ENCODE measurements at places on chromosomes 3 and 15.

DNA sequence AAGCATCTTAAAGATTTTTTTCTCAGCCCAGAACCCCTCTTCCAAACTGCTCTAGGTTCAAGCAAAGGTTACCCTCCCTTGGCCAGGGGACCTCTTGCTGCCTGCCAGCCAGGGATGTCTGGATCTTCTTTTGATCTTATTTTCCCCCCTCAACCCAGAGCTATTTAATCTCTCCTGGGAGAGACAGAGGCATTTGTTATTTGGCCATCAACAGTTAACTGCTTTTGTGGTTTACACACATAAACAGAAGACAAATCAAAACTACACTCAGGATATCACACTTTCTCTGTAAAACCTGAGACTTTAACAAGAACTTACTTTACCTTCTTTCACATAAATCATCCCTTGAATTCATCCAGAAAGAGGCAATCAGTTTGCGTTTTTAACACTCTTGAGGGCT is 272.5 kb downstream of the THSD4 start:
- no peak for DNase-seq

DNA sequence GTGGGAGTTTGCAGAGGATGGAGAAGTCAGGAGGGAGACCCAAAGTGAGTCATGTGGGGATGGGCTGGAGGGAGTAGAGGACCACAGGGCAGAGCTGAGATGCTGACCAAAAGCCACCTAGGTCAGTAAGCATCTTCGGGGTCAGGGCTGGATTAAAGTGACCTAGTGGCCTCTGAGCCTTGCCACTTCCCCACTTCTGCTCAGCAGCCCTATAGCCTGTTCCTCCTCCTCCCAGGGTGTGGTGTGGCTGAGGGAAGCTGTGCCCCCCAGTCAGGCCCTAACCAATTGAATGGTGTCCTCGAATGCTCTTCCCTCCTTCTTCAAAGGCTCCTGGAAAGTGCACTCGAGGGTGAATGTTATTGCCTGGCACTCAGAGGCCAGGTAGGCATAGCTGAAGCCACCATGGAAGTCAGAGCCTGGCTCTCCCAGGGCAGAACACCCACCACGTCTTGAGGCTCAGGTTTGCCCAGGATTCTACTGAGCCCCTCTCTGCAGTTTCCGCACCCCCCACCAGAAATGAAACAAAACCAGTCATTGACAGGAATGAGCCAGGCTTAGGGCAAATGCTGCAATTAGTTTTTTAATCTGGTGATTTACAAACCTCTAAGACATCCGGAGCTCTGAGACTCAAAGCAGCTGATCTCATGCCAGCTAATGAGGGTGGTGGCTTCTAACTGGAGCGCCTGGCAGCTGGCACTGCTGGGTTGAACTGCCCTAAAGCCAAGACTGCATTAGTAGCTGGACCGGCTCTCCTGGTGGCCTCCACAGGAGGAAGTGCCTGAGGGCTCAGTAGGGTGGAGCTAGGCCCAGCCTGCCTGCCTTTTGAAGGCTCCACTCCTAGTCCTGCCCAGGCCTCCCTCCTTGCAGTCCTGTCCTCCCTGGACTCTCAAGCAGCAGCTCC is 26.0 kb upstream of the VIPR1 start:
- DNase-seq: no peak

DNA sequence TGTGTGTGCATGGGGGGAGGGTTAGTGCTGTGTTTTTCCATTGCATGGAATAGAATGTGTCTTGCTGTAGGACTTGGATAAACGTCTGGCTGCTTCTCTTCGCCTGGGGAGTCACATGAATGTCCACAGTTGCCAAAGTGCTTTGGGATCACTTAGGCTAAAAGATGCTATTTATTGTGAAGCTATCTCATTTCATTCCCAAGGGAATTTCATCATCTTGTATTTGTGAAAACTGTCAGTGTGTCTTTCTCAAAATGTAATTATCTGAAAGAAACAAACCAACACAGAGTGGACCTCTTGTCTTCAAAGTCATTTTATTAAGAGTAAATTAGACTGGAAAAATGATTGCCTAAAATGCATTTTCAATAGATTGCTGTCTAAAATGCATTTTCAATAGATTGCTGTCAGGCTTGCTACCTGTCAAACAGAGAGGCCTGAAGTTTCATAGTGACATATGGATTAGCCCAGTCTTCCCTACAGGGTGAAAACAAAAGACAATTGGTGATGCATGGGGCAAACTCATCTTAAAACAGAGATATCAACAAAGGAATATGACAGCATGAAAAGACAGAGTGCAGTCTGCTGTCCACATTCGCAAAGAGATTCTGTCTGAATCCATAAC is 117.1 kb upstream of the GOLIM4 start:
- DNase-seq: no peak

DNA sequence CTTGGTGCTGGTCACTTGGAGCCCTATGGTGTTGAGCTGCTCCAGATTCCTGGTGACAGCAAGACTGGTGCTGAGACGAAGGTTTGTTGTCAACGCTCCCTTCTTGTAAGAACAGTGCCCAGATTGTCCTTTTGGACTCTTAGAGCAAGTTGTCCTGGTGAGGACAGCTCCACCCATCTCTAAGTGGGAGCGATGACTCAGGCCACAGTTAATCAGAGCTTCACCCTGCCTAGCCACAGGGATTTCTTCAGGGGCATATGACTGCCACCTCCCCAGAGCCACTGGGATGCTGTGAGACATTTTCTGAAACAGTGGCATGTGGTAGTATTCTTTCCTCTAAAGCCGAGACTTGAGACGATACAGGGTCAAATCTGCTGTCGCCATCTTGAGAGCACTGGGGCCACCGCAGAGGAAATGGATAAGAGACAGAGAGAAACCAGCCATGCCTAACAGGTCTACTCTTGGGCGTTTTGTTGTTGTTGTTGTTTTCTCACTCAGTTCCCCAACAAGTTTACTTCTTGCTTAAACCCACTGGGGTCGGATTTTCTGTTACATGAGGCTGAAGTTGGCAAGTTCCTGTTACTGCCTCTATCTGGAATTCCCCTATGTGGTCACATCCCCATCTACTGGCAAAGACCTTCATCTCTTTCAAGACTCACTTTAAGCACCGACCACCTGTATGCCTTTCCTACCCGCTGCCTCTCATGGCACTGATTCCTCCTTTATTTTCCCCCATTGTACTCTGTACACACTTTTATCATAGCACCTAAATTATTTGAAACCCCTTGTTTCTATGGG is 16.0 kb upstream of the PCOLCE2 start:
- no peak for DNase-seq

- no peak for DNase-seq
These were observed 1.6 kb downstream of the BDH1 start for GRCh38 chr3:197554196-197554561.

GRCh38 chr3:169867584-169868210 is 2.0 kb downstream of the LRRC31 start:
- no peak for DNase-seq

DNA sequence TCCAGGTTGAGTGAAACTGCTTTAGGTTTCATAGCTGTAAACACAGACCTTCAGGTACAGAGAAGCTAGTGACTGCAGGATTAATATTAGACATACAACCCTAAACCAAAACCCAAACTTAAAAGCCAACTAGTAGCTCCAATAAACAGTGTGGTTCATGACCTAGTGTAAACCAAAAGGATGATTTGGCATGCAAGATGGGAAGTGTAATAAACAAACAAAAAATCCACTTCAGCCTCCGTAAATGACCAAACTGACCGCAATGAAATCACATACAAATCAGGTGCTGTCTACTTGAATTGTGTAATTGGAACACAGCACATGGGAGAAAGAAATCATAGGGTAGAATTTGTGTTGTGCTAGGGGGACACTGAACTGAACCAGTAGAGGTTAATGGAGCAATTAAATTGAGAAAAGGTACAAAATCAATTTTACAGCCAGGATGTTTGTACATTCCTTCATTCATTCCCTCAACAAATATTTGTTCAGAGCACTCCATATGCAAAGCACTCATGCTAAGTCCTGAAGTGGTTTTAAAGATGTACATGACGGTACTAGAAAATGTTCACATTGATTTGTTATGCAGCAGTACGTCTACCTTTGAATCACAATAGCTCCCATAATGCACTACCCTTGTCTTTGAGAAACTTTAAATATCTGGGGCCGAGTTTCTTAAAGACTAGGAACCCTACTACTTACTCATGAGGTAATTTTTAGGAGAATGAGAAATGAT is 21.4 kb upstream of the CHST2 start:
- no peak for DNase-seq

- DNase-seq: no peak
These were observed 238.9 kb downstream of the SUCLG2 start for GRCh38 chr3:67415511-67415910.

- no peak for DNase-seq
These were observed 21.1 kb downstream of the NRROS start for GRCh38 chr3:196660381-196661166.

DNA sequence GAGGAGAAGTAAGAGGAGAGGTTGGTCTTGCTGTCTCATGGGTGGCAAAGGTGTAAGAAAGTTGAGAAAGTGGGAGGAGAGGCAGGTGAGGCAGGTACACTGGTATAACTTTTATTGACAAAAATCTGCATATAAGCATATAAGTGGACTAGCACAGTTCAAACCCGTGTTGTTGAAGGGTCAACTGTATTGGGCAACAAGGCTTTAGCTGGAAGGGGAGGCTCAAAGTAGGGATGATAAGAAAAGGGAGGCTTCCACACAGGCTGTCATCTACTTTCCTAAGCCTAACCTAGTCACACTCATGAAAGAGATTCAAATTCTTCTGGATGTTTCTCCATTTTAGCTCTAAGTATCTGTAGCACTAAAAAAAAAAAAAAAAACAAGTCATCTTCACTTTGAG is 188.1 kb upstream of the SEMA6D start:
- DNase-seq: no peak

DNA sequence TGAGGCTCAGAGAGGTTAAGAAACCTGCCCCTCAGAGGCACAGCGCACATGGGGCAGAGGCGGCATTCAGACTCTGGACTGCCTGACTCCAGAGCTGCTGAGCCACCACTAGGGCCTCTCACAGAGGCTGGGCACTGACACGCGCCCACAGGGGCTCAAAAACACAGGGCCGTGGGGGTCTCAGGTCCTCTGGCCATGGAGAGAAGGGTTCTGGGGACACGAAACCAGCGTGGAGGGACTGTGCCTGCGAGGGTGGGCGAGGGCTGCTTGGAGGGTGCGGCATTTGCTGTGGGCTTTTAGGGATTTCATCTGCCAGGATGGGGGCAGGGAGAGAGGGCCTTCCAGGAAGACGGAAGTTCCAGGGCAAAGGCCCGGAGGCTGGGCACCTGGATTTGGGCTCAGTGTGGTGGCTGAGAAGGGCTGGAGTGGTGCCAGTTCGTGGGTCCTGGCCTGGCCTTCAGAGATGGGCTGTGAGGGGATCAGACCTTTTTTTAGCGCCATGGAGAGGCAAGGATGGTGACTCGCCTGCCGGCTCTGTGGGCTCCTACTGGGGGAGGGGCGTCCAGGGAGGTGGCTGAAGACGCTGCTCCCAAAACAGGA is 69.6 kb downstream of the EFCAB12 start:
- no peak for DNase-seq

DNA sequence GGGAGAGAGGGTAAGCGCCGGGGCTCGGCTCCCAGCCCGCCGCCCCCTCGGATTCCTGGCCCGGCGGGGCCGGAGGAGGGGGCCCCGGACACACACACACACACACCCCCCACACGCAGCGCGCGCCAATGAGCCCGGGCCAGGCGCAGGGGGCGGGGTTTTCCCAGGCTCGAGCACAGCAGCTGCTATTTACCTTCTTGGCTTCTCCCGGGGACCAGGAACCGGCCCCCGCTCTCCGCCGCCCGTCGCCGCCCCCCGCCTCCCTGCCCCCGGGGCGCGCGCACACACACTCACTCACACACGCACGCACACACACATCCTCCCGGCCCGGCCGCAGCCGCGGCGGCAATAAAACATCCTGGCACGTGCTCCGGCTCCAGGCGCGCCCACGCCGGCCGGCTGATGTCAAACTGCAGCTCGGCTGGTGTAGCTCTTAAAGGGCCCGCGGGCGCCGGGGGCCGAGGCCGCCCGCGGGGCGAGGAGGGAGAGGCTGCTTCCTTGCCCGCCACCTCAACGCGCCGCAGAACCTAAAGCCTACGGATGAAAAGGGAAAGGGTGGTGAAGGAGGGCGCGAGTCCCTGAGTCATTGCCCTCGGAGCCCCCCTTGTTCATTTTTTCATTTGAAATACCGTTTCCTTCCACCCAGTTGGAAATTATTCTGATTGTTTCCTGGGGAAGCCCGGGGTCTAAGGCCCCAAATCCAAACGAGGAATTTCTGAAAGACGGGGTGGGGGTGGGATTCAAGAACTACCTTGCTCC is 1.0 kb upstream of the HES1 start:
- peak; percentile 67 for DNase-seq

DNA sequence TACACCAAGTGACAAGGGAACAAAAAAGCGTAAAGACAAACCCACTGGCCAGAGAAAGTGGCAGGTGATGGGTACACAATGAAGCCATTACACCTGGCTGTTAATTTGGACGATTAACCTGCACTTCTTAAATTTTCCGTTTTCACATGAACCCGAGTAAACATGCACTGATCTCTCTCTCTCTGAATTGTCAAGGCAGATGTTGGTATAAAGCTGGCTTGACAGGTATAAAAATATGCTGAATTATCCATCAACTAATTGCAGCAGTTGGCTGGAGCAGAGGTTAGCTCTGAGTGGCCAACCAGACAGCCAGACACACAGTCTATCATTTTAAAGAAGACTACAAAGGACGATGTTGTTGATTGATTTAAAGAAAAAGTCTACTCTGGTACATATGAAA is 561.7 kb upstream of the ALCAM start:
- DNase-seq: no peak

GRCh38 chr15:52683580-52683979 is 4.4 kb upstream of the ATOSA start:
- DNase-seq: no peak

DNA sequence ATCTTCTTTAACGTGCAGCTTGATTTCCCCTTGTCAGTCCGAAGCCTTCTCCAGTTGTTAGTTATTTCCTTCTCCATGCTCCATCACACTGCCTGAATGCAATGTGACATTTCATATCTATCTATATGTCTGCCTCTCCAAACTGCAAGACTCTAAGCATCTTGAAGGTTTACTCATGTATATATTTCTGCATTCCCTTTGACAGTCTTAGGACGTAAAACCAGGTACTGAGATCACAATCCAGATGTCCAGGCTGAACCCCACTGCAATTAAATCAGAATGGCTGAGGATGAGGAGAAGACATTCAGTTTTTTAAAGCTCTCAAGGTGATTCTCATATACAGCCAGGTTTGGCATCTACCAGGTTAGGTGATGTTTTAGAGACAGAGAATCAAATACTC is 6.1 kb upstream of the SATB1 start:
- DNase-seq: no peak

GRCh38 chr3:128352326-128352725 is 114.4 kb downstream of the DNAJB8 start:
- DNase-seq: no peak

- no peak for DNase-seq
These were observed 472.9 kb upstream of the CBLB start for GRCh38 chr3:106341586-106342162.

All from stimulated activated CD8-positive, alpha-beta memory T cell treated with anti-CD3 and anti-CD28 coated beads, Interleukin-2, amount 100 ng/mL, for 48 hours (primary cell).